HT1080 (cell line): ENCODE measurements at places on chromosomes 4 and X. TPM values are rescaled to one million over a fixed set of nuclear protein-coding genes. Genes with fewer than 3 reads are reported as not detected.
A peak's percentile ranks its signal among the peaks of the same experiment; 100 is the strongest.

- peak; percentile 96 for DNase-seq
Measured at GRCh38 chr4:113958766-113959538, 20.5 kb downstream of the ARSJ start.

DNA sequence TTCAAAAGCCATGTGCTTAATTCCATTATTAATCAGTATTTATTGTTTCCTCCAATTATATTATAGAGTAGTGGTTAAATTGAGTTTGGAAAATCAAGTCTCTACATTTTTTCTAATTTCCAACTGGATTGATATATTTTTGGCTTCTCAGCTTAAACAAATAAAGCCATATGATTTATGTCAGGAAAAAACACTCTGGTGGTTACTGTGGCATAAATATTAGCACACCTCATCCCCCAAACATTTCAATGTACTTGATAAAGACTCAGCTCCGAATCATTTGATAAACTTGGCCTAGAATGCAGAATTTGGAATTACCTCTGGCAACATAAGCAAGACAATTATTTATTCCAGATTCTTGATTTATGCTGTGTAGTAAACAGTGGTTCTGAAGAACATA, 2313.8 kb downstream of the ARAP2 start:
- no peak for DNase-seq

- no peak for DNase-seq
Measured at GRCh38 chrX:134683351-134684005, 25.2 kb upstream of the PLAC1 start.

GRCh38 chr4:158912806-158913205, 144.0 kb downstream of the FNIP2 start:
- DNase-seq, result no peak

- DNase-seq, result no peak
Measured at GRCh38 chr4:3515646-3516045, 16.6 kb downstream of the LRPAP1 start.

DNA sequence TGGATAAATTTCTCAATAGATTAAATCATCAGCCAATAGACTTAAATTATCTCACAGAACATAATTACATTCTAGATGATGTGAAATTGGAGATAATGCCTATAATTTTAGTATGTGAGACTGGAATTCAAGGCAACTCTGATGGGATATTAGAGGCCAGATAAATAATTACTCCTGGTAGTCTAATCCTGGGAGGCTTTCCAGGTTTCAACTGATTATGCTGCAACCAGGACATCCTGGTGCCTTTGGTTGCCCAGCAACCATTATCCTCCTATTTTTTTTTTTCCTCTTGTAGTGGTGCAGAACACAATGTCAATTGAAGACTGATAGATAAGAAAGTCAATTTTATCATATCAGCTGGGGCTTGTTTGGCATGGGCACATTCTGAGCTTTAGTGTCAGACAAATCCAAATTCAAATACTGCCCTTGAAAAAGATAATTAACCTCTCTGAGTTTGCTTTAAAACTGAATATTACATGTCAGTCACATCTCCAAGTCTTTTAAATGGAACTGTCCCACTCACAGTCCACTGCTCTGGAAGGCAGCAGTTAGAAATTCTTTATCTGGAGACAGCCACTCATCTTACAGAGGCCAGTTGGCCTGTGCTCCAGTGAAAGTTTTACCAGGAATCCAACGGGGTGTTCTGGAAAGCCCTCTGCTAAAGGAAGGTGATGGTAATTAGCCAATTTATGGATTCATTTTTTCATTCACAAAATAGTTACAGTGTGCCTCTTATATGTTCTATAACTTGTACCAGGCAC, 95.3 kb upstream of the GUCY1A1 start:
- DNase-seq, result no peak

- DNase-seq, result peak; percentile 72
Measured at GRCh38 chr4:153143527-153144348, 60.5 kb upstream of the TRIM2 start.

GRCh38 chrX:110401135-110401534, 42.5 kb downstream of the RTL9 start:
- DNase-seq, result no peak

- no peak for DNase-seq
Measured at GRCh38 chr4:124181039-124181438, 531.5 kb downstream of the ANKRD50 start.

DNA sequence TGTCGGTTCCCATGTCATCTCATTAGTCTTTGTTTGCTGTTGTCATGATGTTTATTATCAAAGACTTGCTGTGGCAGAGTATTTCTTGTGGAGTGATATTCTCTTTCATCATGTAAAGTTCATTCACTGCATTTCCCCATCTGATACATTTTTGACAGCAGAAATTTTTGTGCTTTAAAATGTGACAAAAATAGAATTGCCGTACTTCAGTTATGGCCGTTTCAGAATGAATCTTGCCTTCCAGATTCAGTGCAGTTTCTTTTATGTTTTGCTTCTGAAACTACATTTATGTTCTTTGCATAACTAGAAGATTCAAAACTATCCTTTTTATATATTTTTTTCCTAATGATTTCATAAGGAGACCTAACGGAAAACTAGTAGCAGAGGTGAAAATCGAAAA, 10.0 kb downstream of the CSTF2 start:
- no peak for DNase-seq

- DNase-seq, result peak; percentile 85
Measured at GRCh38 chr4:118765399-118765798, 70.5 kb downstream of the SEC24D start.

- no peak for DNase-seq
Measured at GRCh38 chrX:121894756-121895155, 847.3 kb downstream of the GLUD2 start.

- no peak for DNase-seq
Measured at GRCh38 chrX:107654566-107654871, 26.2 kb downstream of the PRPS1 start.

GRCh38 chr4:13678186-13678924, 50.8 kb upstream of the BOD1L1 start:
- peak; percentile 88 for DNase-seq

DNA sequence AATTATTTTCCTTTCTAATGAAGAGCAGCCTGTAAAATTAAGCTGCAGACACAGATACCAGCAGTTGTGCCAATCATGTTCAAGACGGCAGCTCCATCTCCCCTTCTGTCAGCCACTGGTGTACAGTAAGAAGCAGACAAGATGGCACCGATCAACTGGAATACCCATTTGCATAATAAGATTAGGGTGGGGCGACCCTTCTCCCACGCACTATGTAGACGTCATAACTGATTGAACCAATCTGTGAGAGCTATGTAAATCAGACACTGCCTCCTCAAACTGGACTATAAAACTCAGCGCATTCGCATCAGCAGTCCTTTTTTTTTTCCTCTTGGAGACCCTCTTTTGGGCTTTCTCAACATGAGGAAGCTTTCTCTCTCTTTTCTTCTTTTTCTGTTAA, 40.4 kb upstream of the INTS6L start:
- no peak for DNase-seq

GRCh38 chr4:15021946-15022345, 19.7 kb downstream of the CPEB2 start:
- DNase-seq, result no peak

DNA sequence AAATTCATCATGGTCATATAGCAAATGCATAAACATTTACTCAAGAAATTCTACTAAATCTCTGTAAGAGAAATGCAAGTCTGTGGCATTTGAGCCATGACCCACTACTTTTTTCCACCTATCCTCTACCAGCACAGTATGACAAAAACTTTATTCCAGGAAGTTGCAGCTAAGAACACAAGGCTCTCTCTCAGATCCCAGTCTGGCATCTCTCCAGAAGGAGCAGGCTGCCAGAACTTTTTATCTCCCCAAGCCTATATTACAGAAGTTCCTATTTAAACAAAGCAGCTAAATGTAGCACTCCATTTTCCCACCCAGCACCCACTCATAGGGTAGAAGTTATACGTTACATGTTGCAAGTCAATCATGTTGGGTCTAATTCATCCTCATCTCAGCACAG, 49.3 kb upstream of the EPGN start:
- DNase-seq, result peak; percentile 18

DNA sequence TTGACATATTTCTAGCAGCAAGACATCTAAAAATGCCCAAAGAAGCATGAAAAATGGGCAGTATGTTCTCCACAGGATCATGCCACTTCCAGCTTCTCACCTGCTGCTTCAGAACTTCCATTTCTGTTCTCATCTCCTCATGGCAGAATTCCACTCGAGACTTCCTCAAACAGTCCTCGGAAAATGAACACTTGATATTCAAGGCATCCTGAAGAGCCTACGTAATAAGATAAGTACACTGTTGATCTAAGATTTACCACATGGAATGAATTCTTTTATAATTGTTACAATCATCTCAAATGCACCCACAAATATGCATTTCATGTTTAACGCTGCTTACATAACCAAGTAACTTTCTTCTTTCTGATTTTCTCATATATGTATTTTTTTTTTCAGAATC, 14.1 kb downstream of the TNIP3 start:
- no peak for DNase-seq

DNA sequence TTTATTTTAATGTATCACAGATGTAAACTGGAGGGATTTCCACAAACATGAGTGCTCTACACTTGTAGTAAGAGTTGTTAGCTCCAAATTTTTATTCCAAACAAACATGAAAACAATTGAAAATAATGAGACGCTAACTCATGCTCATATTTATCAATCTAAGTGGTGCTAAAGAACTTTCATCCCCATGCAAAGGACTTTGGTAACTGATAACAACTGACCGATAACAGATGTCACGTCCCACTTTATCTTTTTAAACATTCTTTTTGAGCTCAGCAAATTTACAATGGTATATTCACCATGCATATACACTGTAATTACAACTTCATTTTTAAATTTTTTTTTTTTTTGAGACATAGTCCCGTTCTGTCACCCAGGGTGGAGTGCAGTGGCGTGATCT, 15.6 kb upstream of the MAOA start:
- DNase-seq, result no peak

- no peak for DNase-seq
Measured at GRCh38 chr4:144989306-144989705, 108.7 kb downstream of the ANAPC10 start.

DNA sequence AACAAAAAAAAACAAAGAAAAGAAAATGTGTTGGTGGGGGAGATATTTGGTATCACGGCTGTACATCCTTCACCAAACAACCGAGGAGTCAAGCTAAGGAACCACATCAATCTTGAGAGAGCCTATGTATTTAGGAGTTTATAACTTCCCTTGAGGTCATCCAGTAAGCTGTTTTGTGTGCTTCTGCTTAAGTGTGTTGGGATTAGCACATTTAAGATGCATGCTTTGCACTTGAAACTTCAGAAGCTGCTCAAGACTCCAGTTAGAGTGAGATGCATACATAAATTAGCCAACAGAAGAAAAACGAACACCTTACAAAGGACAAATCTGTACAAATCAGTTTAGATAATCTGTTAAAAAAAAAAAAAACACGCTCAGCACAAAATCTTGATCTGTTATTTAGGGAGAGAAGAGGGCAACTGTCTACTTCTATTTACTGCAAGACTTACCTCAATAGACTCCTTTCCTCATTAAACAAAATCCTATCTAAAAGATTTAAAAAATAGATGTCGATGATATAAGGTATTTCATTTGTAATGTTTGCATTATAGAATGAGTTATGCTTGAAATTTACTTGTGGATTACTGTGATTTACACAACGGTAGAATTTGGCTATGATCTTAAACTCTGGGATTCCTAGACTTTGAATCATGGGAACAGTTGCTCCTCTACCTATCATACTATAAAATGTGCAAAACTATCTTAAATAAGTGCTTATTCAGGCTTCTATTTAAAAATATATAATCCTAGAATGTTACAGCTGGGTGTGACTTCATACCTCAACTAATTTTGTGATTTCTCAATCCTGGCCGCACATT, 53.8 kb upstream of the NAP1L5 start:
- DNase-seq, result no peak

- peak; percentile 98 for DNase-seq
Measured at GRCh38 chrX:2696698-2697215, 5.7 kb downstream of the CD99 start.

DNA sequence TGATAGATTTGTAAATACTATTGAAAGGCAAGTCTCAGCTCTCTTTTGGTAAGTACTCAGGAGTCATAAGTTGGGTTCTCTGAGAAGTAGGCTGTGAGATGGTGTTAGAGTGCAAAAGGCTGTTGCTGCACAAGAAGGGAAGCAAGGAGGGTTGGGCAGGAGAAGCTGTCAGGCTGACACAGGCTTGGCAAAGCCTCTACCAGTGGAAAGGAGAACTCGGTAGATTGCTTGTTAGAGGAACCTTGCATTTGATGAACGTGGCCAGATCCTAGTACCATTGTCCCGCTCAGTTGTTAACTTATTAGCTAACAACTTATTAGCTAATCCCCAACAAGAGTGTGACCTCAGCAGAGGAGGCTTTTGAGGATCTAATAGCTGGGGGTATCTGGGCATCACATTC, 449.3 kb upstream of the BOD1L1 start:
- no peak for DNase-seq

DNA sequence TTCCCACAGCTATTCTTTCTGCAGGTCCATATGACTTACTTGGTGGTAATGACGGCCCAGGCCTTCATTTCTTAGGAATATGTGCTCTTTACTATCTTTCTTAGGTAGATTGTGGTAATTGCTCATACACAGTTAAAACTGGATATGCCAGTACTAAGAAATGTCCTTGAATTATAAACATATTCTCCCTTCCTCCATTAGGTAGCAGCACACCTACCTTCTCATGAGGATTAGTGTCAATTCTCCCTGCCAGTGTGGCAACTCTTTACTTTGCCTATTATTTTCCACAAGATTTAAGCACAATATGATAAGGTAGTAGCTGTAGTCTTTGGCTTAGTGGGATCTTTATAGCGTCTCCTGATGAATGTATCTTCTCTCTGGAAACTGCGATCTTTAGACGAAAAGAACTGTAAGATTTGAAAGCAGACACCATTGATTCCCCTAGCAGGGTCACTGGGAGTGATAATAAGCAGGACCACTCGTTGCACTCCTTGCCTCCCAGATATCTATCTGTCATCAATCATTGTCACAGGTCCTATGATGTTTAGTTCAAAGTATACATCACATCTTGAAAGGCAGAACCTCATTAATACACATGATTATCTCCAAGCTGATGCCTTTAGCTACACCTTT, 1240.7 kb downstream of the C4orf33 start:
- DNase-seq, result peak; percentile 21

Gene HSFX2
- not detected in 2 replicates for total RNA-seq

Gene C4orf36
- 0.13 and 2.6 TPM in 2 replicates for total RNA-seq

Gene PPBP
- total RNA-seq, result not detected in 2 replicates

Gene PARM1
- not detected in 2 replicates for total RNA-seq

Gene PNMA3
- total RNA-seq, result 0.03 and 0.07 TPM in 2 replicates

Gene TIGD4
- 0.03 and 0.35 TPM in 2 replicates for total RNA-seq

Gene LONRF3
- total RNA-seq, result 0.77 TPM in 1 of 2 replicates, not detected in the other

Gene MID1IP1
- not detected in 2 replicates for total RNA-seq

Gene EPHA5
- total RNA-seq, result not detected in 2 replicates

Gene UGT2B11
- total RNA-seq, result not detected in 2 replicates

Gene TMA16
- total RNA-seq, result 56.3 and 67.1 TPM in 2 replicates

Gene ARX
- 0.03 and 0.27 TPM in 2 replicates for total RNA-seq
